ENCODE measurements at places on chromosomes 4 and X.

GRCh38 chr4:151796106-151796505 is 35.3 kb upstream of the GATB start:
- DNase-seq, result no peak

DNA sequence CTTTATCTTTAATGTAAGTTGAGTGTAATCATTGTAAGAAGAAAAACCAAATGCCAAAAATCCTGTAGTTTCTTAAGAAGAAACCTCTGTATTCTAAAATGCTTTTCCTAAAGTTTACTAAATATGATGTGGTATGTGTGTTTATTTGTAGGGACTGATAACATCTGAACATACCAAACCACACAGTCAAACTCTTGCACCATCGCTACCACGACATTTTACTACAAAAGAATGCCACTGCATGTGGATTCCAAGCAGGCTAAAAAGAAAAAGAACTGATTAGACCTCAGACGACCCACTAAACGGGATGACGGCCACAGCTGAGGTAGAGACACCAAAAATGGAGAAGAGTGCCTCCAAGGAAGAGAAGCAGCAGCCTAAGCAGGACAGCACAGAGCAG is 46.1 kb downstream of the LAS1L start:
- no peak for DNase-seq

DNA sequence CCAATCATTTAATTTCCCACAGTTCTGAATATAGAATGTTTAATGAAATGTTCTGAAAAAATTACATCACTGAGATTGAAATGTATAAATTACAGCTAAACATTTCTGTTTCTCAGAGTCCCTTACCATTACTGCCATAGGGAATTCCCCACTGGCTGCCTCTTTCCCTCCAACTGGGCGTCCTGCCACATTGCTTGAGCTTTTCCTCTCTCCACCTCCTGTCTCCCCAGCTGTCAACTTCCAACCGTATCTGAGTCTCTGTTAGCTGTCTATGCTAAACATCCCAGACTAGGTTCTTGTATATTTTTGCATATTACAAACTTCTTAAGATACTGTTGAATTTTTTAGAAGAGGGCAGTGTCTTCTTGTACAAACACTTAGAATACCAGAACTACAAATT is 407.3 kb upstream of the SLIT2 start:
- DNase-seq, result no peak

DNA sequence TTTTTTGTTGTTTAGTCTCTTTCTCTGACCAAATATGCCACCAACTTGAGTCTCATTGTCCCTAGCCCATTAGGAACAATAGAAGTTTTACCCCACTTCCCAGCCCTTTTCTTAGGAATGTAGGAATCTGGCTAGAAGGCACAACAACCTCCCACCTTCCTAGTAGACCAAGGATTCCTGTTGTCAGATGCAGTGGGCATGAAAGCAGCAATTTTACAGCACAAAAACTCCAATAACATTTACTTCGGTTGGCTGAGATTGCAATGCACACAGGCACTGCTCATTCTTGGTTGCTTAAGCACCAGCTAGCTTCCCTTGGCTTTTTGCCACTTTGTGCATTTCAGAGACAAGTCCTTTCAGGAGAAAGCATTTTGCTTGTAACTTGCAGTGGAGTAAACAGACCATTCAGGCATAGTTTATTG is 312.8 kb downstream of the TENM3 start:
- no peak for DNase-seq

DNA sequence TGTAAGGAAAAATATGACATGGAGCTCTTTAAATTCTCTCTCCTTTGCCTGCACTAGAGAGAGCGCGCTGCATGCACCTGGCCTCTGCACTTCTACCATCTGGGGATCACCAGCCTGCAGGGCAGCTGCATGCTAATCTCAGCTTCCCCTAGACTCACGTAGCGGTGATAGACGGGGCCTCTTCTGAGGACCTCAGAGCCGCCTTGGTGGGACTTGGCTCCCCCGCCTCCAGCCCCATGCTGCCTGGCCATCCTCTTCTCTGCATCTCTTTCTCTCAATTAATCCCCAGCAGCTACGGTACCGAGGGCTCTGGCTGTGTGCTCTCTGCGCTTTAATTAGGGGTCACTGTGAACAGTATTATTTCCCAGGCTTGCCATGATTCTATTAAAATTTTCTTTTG is 52.8 kb upstream of the PSAPL1 start:
- no peak for DNase-seq

DNA sequence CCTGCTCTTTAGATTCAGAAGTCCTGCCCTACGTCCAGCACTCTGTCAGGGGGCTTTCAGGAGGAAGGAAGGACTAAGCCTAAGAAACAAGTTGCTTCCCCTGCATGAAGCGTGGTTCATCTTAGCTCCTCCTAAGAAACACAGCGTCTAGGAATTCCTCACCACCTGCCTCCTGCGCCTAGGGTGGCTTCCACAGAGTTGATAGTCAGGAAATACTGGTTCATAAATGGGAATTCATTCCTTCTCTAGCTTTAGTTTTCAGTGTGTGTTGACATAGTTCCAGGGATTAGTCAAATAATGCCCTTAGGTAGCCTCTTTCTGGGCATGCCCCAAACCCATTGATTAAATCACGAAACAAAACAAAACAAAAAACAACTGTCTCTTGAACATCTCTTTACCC is 1.7 kb upstream of the MXRA5 start:
- DNase-seq, result no peak

DNA sequence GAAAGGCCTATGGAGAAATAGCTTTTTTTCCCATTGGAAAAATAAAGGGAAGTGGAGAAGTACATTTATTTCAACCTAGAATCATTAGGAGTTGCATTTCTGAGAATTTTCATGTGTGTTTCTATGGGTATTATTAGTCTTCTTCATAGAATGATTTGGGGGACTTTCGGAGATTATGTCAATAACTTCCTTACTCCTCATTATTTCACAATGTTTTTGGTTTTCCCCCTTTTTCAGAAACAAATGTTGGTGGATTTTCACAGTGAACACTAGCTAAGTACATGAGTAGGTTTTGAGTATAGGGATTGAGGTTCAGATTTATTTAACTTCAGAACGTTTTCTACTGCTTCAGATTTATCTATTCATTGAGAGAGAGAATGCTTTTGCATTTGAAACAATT is 54.0 kb downstream of the SH3BGRL start:
- DNase-seq, result no peak

- DNase-seq, result no peak
Measured at GRCh38 chrX:23902419-23902818, 5.3 kb downstream of the APOO start.

GRCh38 chrX:3227526-3227925 is 118.9 kb downstream of the MXRA5 start:
- DNase-seq, result no peak

- DNase-seq, result no peak
Measured at GRCh38 chr4:119093042-119093827, 42.4 kb upstream of the MYOZ2 start.

GRCh38 chr4:16752150-16752549 is 146.3 kb downstream of the LDB2 start:
- DNase-seq, result no peak

- DNase-seq, result no peak
Measured at GRCh38 chrX:30308263-30309138, 689 bp downstream of the NR0B1 start.

- no peak for DNase-seq
Measured at GRCh38 chr4:154313004-154313585, 178.5 kb downstream of the DCHS2 start.

- DNase-seq, result no peak
Measured at GRCh38 chr4:82555276-82555675, 6.5 kb downstream of the TMEM150C start.

DNA sequence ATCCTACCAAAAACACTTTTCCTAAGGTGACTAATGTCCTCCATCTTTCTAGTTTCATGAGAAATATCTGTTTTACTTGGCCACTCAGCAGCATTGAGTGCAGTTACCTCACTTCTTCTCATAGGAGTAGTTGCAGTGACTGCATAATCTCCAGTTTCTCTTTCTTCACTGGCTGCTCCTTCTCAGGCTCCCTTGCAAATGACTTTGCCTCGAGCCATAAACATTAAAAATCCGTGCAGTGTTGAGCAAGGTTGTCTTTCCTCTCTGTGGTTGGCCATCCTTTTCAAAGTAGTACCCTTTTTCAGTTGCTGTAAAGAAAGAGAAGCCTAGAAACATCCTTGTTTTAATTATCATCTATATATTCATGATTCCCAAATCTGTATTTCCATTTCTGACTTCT is 10.2 kb upstream of the PRKG2 start:
- DNase-seq, result no peak

DNA sequence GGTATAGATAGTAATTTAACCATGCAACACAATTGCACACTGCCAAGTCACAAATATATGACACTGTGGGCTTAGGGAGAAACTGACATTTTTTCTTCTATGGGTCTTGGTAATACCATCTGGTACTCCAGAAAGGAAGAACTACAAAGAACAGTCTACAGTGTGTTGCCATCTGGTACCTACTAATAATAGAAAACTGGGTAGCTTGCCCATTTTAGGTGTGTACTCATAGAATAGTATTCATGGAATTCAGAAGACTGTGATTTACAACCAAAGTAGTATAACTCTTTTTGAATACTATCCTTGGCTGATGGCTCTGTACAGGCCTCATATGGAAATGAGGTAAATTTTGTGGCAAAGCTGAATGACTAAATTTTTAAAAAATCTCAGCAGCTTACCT is 132.6 kb upstream of the RPS6KA6 start:
- DNase-seq, result no peak

DNA sequence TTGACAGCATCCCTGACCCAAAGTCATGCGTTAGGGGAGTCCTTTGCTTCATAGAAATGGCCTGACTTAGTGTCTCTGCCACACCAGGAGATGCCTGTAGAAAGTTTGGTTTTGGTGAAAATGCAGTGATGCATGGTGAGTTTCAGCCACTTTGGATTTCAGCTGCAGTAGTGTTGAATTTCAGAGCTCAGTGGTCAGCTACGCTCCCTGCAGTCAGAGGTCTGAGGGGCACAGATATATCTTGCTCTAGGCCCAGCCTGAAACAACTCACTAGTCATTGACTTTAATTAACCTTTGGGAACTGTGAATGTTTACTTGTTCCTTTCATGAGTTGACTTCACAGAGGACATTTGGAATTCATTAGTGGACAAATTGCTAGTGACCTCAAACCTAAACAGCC is 17.5 kb downstream of the RBMX2 start:
- DNase-seq, result no peak

DNA sequence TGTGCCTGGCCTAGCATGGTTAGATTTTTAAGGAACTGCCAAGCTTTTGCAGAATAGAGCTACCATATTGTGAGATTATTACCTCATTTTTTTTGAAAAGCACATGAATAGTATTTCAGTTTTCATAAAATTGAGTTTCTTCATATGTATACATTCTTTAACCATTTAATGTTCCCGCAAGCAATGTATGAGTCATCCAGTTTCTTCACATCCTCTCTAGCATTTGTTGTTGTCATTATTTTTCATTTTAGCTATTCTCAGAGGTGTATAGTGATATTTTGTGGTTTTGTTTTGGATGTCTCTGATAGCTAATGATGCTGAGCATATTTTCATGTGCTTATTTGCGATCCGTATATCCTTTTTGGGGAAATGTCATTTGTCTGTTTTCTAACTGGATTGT is 74.9 kb downstream of the GLUD2 start:
- no peak for DNase-seq

DNA sequence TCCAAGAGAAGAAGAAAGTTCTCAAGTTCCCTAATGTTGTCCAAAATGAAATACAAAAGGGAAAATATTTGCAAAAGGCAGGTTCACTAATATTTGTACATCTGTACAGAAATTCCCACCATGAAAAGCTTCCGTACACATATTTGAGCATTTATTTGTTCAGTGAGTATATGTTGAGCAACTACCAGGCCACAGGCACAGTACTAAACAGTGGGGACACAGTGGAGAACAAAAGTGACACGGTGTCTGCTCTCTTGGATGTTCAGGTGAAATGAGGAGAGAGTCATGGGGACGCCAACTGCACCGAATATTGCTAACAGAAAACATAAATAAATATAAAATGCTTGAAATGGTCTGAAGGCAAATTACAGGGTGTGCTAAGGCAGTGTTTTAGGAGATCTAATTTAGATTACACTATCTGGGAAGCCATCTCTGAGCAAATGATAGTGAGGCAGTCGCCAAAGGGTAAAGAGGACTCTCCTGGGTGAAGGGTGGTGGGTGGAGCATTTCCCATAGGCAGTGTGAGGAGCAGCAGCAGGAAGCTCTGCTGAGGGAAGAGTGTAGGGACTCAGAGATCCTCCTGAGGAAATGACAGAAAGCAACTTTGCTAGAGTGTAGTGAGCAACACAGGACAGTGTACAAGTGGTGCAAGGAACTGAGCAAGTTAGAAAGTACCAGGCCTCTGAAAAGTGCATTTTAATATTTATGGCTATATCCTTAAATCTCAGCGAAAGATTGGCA is 375.2 kb downstream of the GALNTL6 start:
- DNase-seq, result no peak

DNA sequence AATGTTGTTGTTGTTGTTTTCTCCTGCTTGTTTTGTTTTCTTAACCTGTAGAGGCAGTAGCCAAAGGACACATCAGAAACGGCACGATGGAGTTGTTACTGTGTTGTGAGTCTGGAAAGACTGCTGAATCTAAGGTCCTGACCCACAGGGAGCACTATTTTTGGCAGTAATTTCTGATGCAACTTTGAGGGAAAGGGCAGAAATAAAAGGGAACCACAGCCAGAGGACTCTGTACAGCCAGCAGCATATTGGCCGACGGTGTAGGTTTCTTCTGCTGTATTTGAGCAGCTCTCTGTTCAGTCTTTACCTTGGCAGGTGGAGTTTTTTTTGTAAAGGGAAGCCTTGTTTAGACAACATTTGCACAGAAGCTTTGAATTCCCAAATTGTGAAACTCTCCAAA is 203.0 kb upstream of the GPR101 start:
- no peak for DNase-seq

DNA sequence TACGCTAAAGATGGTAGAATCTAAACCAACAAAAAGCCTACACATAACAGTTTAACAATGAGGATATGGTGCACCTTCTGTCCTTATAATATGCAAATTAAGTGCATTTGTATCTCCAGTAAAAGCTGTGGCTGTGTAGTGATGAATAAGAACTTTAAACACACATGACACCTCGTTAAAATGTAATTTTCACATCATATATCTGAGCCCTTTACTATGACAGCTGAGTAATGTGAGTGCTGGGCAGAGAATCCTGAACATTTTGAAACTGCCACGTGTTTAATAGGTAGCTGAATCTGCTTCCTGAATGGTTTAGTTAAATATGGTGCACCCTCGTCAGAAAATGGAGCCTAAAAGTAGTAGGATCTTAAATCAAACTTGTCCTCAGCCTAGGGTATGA is 540.8 kb downstream of the ADGRL3 start:
- no peak for DNase-seq

DNA sequence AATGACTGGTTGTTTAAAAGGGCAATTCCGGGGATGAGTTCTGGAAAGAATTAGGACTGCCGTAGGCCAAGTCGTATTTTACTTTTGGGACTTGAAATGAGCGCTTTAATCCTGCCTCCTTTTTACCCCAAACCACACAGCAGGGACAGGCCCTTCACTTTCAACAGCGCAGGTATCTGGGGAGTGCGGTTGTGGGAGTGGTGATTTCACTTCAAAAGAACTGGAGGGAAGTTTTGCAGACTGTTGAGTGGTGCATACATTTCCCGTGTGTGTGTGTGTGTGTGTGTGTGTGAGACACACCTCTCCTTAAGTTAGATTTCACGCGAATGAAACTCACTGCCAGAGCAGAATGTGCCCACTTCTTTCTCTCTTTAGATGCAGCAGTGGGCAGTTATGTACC is 2.8 kb downstream of the NHS start:
- DNase-seq, result no peak

GRCh38 chrX:49878128-49878833 is 1.0 kb upstream of the USP27X start:
- DNase-seq, result no peak

All from CD4-positive, alpha-beta T cell treated with Interleukin-1 beta for 1 hour (primary cell).